ENCODE measurements at places on chromosomes 6 and 20.
A peak's percentile ranks its signal among the peaks of the same experiment; 100 is the strongest.

DNA sequence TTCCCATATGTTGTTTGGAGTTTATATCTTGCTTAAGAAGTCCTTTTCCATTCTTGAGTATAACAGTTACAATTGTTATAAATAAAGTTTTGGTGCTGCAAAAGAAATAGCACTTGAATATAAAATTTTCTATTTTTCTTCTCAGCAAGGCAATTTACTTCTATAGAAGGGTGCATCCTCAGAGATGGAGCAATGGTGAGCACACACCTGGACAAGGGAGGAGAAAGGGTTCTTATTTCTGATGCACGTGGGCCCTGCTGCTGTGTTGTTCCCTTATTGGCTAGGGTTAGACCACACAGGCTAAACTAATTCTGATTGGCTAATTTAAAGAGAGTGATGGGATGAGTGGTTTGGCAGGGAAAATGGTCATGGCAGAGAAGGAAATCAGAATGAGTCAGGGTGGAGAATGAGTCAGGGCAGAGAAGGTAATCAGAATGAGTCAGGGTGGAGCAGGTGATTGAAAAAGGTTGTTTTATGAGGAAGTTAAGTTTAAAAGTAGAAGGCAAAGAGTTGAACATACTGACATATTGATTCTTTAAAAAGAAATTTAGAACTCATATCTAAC is 38.0 kb downstream of the CST8 start:
- no peak for DNase-seq

- no peak for DNase-seq
Observed at GRCh38 chr20:59498291-59498690, 106.0 kb upstream of the PHACTR3 start.

GRCh38 chr6:11043378-11043960 is 636 bp downstream of the ELOVL2 start:
- peak; percentile 21 for DNase-seq

DNA sequence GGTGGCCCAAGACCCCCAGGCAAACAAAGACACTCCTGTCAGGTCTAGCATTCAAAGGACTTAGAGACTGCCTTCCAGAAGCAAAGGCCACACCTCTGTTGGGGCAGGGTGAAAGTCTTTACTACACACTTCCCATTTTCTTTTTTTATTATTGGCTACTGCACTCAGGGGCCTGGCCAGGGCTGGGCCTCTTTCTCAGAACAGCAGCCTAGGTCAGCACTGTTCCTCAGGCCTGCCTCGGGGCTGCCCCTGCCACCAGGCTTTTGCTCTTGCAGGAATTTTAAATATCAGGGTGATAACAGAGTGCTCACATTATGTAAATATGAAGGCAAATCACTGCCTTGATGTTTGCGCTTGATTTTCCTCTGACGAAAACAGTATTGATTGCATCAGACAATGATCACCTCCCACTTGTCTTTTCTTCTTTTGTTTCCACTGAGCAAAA is 18.5 kb downstream of the GSTA4 start:
- no peak for DNase-seq

DNA sequence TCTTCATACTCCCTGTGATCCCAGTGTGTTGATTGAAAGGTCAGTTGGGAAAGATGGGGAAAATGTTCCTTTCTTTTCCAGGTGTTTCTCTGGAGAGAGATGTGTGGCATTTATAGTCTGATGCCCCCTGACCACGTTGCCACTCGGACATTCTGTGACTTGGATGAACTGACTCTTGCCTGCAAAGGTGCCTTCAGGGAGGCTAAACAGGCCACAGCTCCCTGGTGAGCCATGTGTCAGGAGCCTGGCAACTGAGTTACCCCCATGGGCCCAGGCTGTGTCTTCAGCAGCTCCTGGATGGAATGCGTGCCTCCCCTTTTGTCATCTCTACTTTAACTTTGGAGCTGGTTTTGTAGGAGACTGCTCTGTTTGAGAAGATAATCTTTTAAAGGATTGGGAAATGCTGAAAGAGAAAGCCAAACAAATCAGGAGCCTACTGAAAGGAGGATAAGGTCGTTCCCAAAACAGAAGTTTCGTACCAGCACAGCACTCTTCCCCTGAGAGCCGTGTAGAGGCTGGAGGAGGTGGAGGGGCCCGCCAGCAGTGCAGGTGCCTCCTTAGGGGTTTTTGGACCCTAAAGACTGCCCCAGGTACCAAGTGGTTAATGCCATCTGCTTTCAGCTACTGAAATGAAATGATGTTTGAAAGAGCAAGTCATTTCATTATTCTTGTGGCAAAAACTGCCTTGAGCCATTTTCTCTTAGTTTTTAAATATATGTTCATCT is 322.8 kb downstream of the ZFAND3 start:
- no peak for DNase-seq

- peak; percentile 24 for DNase-seq
Observed at GRCh38 chr20:51800060-51800871, 2.1 kb downstream of the SALL4 start.

GRCh38 chr6:40996591-40997233 is 42.3 kb downstream of the UNC5CL start:
- peak; percentile 2 for DNase-seq

DNA sequence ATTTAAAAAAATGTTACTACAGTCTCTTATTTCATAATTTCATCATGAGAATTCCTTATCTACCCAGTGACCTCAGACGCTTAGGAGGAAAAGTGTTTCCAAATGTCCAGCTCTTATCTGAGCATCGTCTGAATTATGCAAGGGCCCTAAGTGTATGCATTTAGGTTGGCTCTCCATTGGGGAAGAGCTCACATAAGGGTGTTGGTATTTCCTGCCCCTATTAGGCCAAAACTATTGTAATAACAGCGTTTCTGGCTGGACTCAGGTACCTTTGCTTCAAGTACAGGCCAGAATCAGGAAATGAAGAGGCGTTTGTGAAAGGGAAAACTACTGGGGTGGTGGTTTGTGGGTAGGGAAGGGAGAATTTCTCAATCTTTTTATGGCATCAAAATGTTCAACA is 40.4 kb upstream of the SGK1 start:
- peak; percentile 98 for DNase-seq

DNA sequence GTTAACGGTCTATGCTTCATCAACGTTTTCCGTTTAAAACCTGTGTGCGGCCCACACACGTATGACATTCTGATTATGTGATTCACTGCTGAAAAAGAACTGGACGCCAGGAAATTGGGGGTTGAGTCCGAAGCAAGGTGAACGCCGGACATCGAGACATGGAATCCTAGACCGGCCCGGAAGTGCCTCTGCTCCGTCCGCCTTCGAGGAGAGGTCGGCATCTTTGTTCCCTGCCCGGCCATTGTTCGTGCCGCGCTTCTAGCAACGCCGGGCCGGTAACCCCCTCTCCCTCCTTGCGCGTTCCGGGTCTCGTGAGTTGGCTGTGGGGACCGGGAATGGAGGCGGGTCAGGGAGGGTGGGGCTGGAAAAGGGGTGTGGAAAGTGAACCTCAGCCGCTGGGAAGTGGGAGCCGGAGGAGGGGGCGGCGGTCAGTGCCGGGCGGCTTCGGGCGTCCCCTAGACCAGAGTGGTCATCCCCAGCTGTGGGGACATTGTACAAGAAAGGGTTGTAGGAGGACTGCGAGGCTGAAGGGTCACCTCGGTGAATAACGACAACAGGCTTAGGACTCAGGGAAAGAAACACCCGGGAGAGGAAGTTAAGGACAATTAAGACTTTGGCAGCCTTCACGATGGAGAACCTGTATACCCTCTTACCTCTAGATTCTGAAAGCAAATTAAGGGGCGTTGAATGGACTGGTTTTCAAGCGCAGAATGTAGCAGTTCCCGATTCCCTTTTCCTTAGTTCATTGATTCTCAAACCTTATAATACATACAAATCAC is at the start of gene ZSCAN9:
Gene ZSCAN9, plus strand, starts transcription at position 220 of the 779 bp plus-strand sequence. CDS start 1,810 bp downstream, outside the sequence.
- peak; percentile 82 for DNase-seq

DNA sequence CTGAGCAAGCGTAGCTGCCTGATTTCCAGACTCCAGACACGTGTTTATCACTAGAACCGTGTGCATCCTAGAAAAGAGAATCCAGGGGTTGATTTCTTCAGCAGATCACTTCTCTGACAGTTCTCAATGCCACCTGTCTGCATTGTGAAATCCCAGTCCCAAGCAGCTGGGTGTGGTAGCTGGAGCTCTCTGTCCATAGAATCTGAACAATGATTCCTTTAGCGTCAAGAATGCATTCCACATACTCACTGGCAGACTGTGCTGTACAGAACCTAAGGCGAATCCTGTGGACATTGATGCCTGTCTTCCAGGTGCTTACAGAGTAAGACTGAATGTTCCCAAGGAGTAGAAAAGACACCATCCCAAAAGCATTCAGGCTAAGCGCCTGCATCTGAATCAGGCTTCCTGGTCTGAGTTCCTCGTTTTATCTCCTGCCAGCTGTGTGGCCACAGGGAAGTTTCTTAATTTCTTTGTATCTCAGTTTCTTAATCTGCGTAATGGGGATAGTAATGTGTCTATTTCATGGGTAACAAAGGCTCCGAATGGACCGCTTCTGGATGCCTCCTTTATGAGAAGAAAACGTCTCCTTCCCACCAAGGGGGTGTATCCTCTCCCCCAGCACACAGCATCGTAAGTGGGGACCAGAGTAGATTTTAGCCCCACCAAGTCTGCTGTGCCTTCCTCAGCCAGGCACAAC is 10.4 kb upstream of the TRAF3IP2 start:
- no peak for DNase-seq

DNA sequence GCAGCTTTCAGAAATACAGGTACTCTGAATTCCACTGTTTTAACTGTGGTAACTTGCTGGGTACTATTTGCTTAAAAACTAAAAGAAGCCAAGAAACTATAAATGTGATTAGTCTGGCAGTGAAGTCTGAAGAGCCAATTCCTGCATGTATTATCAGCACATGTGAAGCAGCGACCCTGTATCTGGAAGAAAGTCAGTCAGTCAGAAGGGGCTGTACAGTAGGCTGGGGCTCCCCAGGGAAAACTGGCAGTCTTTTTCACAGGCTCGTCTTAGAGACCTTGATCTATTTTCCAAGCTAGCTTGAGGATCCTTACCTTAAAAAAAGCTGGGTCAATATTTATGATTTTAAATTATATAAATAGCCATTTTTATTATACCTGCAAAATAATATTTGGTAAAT is 104.9 kb downstream of the PDSS2 start:
- DNase-seq: no peak

- peak; percentile 84 for DNase-seq
Observed at GRCh38 chr6:145669627-145670034, 65.7 kb downstream of the EPM2A start.

GRCh38 chr6:3370361-3371221 is 86.3 kb downstream of the SLC22A23 start:
- no peak for DNase-seq

GRCh38 chr20:54014293-54014926 is 56.0 kb downstream of the BCAS1 start:
- DNase-seq: no peak

- DNase-seq: peak; percentile 39
Observed at GRCh38 chr6:5851261-5851757, 155.4 kb downstream of the NRN1 start.

DNA sequence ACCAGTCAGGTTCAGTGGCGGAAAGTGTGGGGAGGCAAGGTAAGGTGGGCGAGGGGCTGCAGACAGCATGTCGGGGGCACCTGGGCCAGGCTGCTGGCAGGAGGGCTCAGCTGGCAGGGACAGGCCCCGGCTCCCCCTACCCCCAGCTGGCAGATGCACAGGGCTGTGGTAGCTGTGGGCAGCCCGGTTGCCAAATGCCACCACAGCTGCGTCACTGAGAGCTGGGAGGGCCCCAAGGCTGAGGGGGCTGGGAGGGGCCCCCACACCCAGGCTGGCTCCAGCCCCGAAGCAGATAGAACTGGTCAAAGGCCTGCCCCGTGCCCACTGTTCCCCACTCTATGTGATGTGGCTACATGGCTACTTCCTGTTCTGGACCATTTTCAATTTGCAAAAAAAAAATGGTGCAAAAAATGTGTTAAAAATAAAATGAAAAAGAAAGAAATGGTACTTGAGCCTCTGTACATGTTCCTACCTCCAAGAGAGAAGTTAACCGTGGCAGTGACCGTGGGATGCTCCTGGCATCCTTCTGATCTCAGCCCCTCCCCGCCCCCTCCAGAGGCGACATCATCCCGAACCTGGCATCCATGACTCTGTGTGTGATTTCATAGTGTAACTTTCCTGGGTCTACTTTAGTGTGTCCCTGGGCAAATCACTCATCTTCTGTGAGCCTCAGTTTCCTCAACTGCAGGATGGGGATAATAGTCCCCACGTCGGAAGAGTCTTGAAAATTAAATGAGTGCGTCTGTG is 64.4 kb downstream of the UBE2V1 start:
- DNase-seq: no peak

DNA sequence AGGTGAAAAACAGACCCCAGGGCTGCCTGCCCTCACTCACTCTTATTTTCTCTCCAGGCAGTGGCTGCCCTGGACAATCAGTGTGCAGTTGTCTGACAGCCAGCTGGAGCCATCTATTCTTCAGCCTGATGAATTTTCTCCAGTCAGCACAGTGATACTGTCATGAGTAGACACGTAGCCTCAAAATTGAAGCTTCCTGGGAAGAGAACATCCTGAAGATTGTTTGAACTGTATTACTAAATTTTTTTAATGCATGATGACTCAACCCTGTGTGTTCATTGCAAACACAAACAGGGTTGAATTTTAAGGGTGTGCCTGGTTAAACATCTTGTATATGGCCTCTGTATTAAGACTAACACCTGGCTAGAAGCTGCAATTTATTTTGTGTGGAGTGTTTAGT is 49.8 kb upstream of the STXBP5 start:
- DNase-seq: peak; percentile 70

GRCh38 chr20:54221353-54221752 is 13.5 kb downstream of the PFDN4 start:
- peak; percentile 31 for DNase-seq

- DNase-seq: no peak
Observed at GRCh38 chr20:34546751-34547181, 11.8 kb upstream of the MAP1LC3A start.

- no peak for DNase-seq
Observed at GRCh38 chr6:49607391-49607982, 29.2 kb downstream of the RHAG start.

DNA sequence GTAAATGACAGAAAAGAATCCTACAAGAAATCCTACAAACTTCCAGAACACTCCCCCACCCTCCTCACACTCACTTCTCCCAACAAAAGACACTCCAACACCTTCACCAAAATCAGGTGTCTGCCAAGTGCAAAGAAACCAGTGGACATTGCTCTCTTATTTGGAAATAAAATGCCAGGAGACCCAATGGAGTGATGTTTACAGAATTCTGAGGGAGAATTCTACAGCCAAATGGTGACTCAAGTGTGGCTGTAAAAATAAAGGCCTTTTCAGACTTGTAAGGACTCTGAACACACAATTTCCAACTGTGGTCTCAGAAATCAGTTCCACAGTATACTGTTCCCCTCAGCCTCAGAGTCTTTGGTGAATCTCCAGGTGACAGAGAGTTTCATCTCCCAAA is 109.6 kb upstream of the CARMIL1 start:
- DNase-seq: peak; percentile 61

GRCh38 chr6:100212131-100212530 is 218.1 kb upstream of the MCHR2 start:
- DNase-seq: peak; percentile 6

DNA sequence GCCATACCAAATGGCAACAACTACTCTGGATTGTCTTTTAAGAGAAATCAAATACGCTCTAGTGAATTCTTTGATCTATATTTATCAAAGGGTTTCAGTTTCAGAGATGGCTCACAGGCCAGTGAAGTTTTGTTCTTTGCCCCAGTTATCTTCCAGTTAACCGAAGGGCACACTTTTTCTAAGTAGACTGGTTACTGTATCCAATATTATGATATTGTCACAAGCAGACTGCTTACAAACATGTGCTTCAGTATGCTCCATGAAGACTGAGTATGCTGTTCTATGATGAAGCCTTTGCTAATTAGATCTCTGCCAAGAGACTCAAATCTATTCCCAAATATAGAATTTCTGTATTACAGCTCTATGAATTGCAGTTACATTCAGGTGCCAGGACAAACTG is 181.1 kb downstream of the REV3L start:
- no peak for DNase-seq

- DNase-seq: no peak
Observed at GRCh38 chr20:49705358-49705757, 8.3 kb downstream of the B4GALT5 start.
